ENCODE measurements at places on chromosomes 6 and 20. TPM values are rescaled to one million over a fixed set of nuclear protein-coding genes. Genes with fewer than 3 reads are reported as not detected.

The MATN4 gene
- 2.1 TPM for total RNA-seq

The NOTCH4 gene
- 0.73 TPM for total RNA-seq

The TMEM217 gene
- total RNA-seq = 9.9 TPM

The PLA2G7 gene
- not detected for total RNA-seq

The BCAS4 gene
- total RNA-seq = 9.3 TPM

The LY6G6F gene
- not detected for total RNA-seq

The NRSN1 gene
- not detected for total RNA-seq

The HUS1B gene
- 2.8 TPM for total RNA-seq

The COL12A1 gene
- total RNA-seq = not detected

The SLC24A3 gene
- not detected for total RNA-seq

The SALL4 gene
- total RNA-seq = 1.0 TPM

The QRSL1 gene
- total RNA-seq = 18.6 TPM

The GLYATL3 gene
- not detected for total RNA-seq

The ZNF337 gene
- total RNA-seq = 14.6 TPM

The TUBB1 gene
- not detected for total RNA-seq

The LGSN gene
- not detected for total RNA-seq

The PDE7B gene
- total RNA-seq = 10.7 TPM

The NRN1 gene
- total RNA-seq = 3.0 TPM
